ENCODE measurements at places on chromosomes 6 and 20.

GRCh38 chr6:3361312-3362037, 95.4 kb downstream of the SLC22A23 start:
- no peak for DNase-seq

GRCh38 chr20:54234991-54235390, 27.1 kb downstream of the PFDN4 start:
- no peak for DNase-seq

DNA sequence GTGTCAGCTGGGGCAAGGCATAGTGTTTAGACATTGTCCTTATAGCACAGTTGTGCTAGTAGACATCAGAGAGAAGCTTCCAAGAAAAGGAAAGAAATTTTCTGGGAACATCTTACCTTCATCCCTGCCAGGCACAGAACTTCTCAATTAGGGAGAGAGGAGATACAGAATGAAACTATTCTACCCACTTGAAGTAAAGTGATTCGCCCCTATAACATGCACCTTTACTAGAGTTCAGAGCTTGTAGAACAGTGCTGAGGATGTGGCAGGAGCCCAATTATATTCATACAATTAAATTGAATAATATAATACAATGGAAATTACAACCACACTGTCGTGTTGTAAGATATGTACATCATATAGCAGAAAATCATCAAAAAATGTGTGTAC, 1063.9 kb upstream of the CITED2 start:
- no peak for DNase-seq

GRCh38 chr6:136611746-136612145, 61.5 kb upstream of the MAP7 start:
- no peak for DNase-seq

- no peak for DNase-seq
Observed at GRCh38 chr20:4369119-4369797, 352.5 kb upstream of the PRND start.

DNA sequence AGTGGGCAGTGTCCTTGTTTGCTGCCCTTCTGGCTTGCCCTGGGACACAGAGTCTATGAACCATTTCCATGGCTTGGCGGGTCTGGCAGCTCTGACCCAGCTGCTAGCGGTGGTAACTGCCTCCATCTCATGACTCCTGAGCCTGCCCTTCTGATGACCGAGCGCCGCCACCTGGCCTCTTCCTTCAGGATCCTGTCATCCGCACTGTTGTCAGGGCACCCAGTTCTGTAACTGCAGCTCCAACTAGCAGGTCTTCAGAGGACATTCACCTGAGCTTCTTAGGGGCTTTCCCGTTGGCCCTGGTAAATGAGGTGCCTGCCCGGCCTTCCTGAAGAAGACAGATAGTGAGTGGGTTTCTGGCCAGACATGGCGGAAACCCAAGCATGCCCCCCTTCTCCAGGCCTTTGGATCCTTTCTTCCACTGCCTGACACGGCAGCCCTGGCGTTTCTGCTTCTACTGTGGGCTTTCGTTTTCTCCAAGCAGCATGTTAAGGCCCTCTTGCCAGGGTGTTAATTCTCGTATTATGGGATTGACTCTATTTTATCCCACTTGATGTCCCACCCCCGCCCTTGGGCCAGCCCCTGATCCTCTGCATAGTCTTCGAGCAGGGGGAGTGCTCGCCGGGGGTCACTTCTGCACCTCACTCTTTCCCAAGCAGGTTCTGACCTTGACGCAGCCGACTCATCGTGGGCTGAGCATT, 24.7 kb downstream of the PACSIN1 start:
- no peak for DNase-seq

DNA sequence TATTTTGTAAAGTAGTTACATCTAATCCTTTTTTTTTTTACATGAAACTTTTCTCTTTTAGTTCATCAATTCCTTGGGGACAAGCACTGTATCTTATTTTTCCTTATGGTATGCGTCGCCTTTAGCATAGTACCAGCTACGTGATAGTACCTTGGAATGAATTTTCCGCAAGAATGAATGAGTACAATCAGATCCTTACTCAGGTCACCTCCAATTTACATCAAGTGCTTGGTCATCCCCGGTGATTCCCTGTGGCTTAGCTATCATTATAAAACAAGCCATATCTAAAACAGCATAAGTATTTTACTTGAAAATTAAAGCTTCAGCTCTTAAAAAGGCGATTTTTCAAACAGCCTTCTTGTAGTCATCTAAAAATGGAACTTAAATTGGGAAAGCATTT, 680.4 kb upstream of the MAP3K7 start:
- no peak for DNase-seq

- no peak for DNase-seq
Observed at GRCh38 chr20:440636-441035, 21.7 kb downstream of the TBC1D20 start.

GRCh38 chr6:156345700-156346099, 431.5 kb upstream of the ARID1B start:
- DNase-seq = no peak

GRCh38 chr6:3887150-3887700, 38.1 kb downstream of the FAM50B start:
- DNase-seq = no peak

DNA sequence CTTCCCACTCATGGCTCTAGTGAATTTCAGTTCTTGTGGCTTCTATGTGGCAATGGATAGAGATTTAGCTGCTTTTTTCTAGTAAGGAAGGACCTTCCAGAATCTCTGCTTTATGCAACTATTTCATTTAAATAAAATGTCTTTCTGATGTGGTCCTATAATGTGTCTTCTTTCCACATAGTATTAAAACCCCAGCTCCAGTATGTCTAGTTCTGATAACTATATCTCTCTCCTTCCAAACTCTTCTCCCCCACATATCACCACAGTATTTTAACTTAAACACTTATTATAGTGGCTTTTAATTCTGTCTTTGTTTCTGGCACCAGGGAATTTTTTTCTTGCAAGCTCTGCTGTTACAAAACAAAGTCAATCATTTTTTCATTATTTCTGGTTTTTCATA, 40.6 kb upstream of the SUMO4 start:
- no peak for DNase-seq

Data from Panc1 (cell line).